ENCODE measurements at places on chromosomes 5 and 9. TPM values are rescaled to one million over a fixed set of nuclear protein-coding genes. Genes with fewer than 3 reads are reported as not detected.

The GABBR2 gene
- total RNA-seq: 0.75 TPM

The MYMK gene
- total RNA-seq: not detected

DNA sequence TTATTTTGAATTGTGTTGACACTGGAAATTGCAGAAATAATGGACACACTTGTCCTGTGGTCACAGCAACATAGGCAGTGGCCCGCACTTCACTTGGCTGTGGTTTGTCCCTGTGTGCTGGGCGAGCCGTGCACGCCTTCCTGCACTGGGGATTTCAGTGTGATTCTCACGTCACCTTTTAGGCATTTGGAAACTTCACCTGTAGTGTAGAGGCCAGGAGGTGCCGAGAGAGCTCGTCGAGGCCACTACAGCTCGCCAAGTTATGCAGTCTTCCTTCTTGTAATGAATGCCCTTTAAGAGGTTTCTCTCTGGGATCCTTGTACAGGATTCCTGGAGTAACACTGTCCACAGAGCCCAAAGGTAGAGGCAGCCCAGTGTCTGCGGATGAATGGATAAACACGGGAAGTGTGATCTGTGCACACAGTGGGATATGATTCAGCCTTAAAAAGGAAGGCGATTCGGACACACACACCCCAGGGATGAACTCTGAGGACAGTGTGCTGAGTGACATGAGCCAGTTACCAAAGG, 14.7 kb downstream of the TRAF2 start:
- DNase-seq: peak; percentile 36

DNA sequence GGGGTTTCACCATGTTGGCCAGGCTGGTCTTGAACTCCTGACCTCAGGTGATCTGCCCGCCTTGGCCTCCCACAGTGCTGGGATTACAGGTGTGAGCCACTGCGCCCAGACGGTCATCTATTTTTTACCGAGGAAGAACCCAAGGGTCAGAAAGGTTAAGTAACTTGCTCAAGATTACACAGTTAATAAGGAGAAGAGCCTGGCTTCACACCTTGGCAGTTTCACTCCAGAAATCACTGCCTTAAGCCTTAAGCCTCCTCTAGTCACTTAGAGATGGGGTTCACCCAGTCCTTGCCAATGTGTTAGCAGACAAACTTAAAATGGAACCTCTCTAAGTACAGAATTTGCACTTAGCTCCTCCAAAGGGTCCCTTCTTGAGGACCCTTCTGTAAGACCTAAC, 116.3 kb downstream of the PTTG1 start:
- DNase-seq: no peak

GRCh38 chr5:73826301-73827105, 200.5 kb downstream of the ARHGEF28 start:
- no peak for DNase-seq
